ENCODE measurements at places on chromosomes 2 and 18.

DNA sequence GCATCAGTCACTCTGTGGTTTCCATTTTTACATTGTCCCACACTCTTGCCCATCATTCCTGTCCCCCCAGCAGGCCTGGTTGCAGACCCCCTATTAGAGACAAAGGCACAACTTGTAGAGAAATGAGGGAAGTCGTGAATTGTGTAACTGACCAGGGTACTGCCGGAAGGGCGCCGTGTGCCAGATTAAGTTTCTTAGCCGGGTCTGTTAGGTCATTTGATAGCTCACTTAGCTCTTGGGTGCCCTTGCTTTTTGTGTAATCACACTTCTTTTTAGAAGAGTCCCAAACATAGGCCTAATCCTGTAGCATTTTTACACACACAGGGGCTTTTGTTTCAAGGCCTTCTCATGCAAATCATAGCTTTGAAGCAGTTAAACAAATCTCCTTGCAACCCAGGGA lies 87.2 kb downstream of the CTAGE1 start:
- no peak for DNase-seq

DNA sequence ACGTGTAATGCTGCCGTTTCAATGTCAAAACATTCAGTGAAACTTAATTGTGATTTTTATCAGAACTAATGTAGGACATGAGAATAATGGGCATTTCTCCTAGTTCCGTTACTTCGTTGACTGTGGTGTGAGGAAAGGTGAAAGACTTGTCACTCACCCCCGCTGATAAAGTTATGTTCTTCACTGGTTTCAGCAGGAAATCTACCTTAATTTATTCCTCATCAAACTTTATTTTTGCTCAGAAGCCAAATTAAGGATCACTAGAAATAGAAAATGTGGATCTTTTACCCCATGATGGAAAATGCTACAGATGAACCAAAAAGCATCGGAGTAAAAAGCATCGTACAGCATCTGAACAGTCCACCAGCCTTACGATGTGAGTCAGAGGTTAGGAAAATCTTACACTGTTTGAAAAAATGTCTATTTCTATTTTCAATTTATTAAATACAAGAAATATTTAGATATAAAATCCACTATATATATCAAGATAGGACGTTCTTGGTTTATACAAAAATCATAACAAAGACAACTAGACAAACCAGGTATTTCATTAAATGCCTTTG lies 1.0 kb upstream of the ROCK1 start:
- DNase-seq: no peak

- no peak for DNase-seq
These were observed 29.4 kb downstream of the PDCL3 start for GRCh38 chr2:100592226-100592625.

DNA sequence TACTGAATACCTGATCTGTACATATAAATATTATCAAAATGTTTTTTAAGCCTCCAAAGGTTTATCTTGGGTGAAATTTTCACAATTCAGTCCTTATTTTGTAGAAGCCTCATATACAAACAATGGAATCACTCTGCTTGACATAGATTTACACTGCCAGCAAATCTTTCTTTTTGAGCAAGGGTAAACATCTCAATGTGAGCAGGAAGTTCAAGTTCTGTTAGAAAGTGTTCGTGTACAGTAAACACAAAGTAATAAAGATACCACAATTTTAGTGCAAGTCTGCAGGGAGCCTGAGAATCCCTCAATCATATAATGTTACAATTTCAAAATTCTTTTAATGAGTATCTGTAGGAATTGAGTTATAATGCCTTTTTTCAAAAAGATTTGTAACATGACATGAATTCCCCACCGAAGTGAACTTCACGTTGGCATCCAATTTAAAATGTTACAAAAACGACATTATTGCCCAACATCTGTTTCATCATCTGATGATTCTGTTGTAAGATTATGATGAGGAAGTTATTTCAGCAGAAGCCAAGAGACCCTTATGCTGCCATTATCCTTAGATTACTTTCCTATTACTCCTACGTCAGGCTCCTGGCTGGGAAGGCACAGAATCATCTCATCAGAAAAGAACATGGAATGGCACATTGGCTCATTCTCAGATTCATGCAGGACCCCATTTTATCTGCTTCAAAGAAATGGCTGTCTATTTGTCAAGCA lies 283.9 kb upstream of the ACVR2A start:
- no peak for DNase-seq

- no peak for DNase-seq
These were observed 48.1 kb upstream of the CD226 start for GRCh38 chr18:69995774-69996173.

- DNase-seq: no peak
These were observed 144.3 kb downstream of the MCFD2 start for GRCh38 chr2:46771309-46771708.

- no peak for DNase-seq
These were observed 28.0 kb downstream of the GCG start for GRCh38 chr2:162123806-162124758.

DNA sequence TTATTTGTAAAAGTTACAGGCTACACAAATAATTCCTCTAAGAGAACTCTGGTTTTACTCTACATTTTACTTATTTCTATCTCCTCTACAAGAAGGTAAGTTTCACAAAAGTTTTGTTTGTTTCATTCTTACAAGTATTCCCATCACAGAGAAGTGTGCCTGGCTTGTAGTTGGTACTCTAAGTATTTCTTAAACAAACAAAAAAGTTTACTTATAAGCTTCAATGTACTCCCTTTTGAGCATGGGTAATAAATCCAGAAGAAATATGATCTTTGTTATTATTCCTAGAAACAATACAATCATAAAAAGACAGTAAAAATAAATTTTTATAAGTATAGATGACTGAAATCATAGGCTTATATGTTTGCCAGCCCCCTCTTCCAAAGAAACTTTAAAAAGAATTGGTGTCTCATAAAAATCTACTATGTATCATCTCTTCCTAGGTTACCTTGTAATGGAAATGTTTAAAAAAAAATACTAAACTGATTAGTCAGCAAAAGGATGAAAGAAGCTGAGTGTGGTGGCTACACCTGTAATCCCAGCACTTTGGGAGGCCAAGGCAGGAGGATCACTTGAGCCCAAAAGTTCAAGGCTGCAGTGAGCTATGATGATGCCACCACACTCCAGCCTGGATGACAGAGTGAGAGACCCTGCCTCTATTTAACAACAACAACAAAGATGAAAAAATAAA lies 54.7 kb downstream of the ATL2 start:
- DNase-seq: no peak

- DNase-seq: no peak
These were observed 39.0 kb upstream of the MAL start for GRCh38 chr2:94986392-94986963.

- no peak for DNase-seq
These were observed 58.1 kb upstream of the RNU4ATAC start for GRCh38 chr2:121472470-121472993.

GRCh38 chr18:7272311-7273049 lies 41.6 kb downstream of the LRRC30 start:
- DNase-seq: no peak

DNA sequence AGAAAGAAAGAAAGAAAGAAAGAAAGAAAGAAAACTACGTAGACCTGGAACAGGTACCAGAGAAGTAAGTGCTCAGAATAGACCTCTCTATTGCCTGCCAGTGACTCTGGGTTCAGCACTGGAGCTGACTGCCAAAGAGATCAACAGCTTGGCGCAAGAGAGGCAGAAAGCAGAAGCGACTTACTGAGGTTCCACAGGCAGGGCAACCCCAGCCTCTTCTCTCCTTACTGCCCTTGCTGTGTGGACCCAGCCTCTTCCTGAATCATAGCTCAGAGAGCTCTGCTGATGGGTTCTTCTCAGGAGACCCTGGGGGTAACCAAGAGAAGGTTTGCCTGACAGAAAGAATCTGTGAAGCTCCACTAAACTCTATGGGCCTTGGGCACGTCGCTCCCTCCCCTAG lies 7.1 kb downstream of the CAPN13 start:
- DNase-seq: no peak

DNA sequence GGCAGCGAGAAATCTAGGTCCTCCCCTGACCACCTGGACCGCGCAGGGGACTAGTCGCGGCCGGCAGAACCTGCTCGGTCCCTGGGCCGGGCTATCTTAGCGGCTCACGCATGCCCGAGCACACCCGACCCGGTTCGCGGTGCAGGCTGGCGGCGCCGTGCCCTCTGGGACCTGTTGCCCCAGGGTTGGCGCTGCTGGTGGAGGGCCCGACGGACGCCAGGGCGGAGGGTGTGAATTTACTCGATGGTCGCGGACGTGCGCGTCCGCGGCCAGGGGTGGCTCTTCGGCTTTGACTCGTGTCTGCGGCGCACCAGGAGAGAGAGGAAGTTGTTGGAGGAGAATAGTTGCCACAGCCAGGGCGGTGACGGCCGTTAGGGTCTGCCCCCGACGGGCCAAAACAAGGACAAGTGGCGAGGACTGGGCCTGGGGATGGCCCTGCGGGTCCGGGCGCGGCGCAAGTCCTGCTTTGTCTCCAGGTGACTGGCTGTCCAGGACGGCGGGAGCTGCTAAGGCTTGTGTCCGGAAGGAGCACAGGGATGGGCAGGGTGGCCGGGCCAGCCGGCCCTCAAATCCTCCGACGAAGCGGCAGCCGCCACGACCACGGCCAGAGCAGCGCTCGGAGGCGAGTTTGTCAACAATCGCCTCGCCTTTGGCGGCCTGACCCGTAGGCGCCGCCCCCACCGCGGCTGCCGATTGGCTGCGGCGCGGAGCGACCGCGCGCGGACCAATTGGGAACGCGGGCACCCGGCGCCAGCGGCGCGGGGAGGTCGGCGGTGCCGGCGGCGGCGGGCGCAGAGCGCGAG lies 1.3 kb downstream of the BCL2L11 start:
- peak; percentile 86 for DNase-seq

DNA sequence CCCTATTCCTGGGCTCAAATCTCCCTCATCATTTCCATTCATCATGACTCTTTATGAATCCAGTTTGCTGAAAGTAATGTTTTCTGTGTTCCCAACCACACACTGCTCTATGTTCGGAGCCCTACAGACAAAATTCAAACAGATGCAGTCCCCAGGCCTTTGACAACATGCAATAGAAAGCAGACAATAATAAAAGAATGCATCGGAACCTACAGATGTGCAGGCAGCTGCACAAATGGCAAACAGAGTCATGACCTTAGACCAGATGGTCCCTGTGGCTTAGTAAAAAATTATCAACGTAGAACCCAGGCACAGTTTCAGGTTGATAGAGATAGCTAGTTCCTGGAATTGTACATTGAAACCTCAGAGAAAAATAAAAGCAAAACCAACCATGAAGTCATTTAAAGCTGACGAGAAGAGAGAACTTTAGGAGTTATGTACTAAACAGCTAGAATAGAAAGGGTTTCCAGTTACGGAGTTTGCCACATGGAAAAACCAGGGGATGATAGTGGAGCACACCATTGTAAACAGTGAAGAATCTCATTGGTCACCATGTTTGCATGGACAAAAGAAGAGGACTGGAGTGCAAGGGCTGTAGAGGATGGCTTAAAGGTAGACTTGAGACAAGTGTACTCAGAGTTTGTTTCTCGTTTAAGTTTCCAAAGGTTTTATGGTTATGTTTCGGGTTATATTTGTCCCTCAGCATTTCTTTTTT lies 23.2 kb upstream of the ACVR1 start:
- DNase-seq: peak; percentile 48

DNA sequence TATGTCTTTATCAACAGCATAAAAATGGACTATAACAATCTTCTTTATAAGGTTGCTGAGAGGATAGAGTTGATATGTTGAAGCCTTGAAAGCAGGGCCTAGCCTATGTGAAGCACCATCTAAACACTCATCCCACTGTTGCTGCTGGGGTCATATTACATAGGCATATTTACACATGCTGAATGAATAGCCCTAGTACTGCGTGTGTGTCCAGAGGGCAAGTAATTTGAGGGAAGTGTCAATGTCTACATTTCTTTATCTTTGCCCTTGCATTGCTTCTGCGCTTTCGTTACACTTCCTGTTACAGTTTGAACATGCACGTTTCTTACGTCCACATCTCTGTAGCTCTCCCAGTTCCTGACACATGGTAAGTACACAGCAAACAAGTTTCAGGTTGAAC lies 280.3 kb upstream of the ATP5MC3 start:
- no peak for DNase-seq

DNA sequence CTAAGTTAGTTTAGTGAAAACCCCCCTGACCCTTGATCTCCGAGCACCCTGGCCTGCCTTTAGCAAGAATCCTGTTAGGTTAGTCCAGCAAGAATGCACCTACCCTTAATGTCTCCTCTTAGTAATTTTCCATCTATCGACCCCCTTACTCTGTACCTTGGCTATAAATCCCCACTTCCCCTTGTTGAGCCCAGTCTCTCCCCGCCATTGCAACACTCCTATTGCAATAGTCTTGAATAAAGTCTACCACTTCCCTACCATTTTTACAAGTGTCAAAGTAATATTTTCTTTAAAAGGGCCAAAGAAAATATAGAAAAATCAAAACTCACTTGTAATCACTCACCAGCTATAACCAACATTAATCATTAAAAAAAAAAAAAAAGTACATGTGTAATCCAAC lies 4.2 kb upstream of the ZBTB7C start:
- DNase-seq: no peak

DNA sequence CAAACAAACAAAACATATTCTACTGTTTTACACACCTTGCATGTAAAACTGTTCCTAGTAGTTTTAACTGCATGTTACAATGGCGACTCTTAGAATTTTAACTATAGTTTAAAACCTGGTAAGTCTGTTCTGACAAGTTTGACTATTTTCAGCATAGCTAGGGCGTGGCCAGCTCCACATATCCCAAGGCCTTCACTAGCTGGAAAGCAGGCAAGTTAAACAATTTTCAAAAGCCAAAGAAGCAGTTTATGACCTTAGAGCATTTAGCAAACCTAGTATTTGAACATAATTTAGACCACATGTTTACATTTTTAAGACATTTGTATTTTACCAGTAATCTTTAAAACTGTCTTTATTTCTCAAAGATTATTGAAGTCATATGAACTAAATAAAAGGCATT lies 402.8 kb upstream of the SYT4 start:
- no peak for DNase-seq

GRCh38 chr18:59423259-59423658 lies 64.2 kb upstream of the LMAN1 start:
- DNase-seq: no peak

DNA sequence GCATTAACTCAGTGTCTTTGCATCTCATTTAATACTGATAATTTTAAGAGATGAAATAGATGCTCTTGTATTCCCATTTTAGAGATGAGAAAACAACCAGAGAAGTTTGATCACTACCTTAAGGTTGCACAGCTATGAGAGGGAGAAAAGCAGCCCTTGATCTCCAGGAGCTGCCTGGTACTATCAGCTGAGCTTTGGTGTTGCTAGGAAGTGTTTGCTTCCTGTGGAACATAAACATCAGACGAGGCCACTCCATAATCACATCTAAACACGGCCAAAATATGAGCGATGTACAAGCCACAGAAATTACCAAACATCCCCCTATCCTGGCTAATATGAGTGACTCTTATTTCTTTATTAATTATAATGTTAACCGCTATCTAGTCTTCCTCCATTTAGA lies 620 bp upstream of the WDFY1 start:
- no peak for DNase-seq

All from activated T-cell treated with anti-CD3 and anti-CD28 coated beads, Interleukin-2, amount 50 U/mL, for 24 hours (primary cell).